ENCODE measurements at places on chromosomes 7 and 10. TPM values are rescaled to one million over a fixed set of nuclear protein-coding genes. Genes with fewer than 3 reads are reported as not detected.

DNA sequence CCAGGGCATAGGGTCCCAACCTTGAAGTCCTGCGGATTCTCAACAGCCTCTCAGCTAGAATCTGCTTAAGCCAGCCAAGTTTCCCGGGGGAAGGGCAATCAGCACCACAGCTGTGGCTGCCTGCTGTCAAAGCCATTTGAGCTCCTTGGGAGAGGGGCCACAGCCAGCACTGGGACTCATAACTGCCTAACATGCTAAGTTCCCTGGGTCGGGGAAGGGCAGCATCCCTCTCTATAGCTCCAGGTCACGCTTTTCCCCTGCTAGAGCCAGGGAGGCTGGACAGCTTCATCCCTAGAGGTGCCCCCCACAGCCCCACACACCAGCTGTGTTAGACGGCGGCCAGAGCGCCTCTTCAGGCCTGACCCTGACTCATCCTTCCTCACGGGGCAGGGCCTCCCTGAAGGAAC lies 49.6 kb upstream of the PDE1C start:
- no peak for DNase-seq

DNA sequence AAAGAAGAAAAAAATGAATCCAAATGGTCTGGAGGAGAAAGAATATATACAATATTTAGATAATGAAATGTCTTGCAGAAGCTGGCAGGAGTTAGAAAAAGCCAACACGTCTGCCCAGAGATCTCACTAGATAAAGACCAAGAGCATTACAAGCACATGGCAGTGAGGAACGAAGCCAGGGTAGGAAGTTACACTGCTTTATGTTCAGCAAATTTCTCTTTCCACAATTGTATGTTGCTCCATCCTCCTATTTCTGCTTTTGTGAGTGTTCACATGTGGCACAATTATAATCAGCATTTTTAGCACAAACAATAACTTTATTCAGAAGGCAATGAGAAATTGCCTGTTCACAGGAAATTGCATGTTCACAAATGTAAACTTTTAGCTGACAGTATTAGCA lies 53.7 kb downstream of the LRRC17 start:
- no peak for DNase-seq

- no peak for DNase-seq
Observed at GRCh38 chr7:75762350-75762917, 9.6 kb downstream of the CCL26 start.

- no peak for DNase-seq
Observed at GRCh38 chr10:94105226-94105625, 111.5 kb downstream of the PLCE1 start.

- no peak for DNase-seq
Observed at GRCh38 chr10:13396369-13396768, 48.3 kb upstream of the SEPHS1 start.

GRCh38 chr10:100969187-100970075 lies at the start of gene SEMA4G:
SEMA4G (plus strand) TSS chr10:100969504; CDS start chr10:100972913, 3,409 bp downstream.
- DNase-seq: peak; percentile 57

- DNase-seq: peak; percentile 78
Observed at GRCh38 chr7:43905956-43906330, 453 bp downstream of the URGCP start.

DNA sequence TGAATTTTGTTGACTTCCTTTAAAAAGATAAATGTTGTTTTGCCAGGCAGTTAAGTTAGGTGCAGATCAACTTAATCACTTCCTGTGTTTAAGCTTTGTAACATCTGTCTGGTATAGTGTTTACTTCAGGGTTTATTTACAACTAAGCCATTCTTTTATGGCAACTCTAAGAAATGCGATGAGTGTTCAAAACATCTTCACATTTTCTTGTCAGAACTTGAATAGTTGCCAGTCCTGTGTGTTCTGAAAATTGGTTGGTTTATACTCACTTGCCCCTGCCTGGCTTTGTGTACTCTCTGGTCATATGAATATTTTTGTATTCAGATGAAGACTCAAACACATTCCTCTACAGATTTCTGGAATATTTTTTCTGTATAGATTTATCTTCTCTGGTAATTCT lies 327.2 kb downstream of the MDFIC start:
- DNase-seq: no peak

- no peak for DNase-seq
Observed at GRCh38 chr7:111368381-111369065, 193.8 kb downstream of the IMMP2L start.

GRCh38 chr10:43372765-43373361 lies 1.4 kb downstream of the FXYD4 start:
- DNase-seq: no peak

- DNase-seq: peak; percentile 99
Observed at GRCh38 chr10:132516771-132517725, 20.5 kb upstream of the INPP5A start.

DNA sequence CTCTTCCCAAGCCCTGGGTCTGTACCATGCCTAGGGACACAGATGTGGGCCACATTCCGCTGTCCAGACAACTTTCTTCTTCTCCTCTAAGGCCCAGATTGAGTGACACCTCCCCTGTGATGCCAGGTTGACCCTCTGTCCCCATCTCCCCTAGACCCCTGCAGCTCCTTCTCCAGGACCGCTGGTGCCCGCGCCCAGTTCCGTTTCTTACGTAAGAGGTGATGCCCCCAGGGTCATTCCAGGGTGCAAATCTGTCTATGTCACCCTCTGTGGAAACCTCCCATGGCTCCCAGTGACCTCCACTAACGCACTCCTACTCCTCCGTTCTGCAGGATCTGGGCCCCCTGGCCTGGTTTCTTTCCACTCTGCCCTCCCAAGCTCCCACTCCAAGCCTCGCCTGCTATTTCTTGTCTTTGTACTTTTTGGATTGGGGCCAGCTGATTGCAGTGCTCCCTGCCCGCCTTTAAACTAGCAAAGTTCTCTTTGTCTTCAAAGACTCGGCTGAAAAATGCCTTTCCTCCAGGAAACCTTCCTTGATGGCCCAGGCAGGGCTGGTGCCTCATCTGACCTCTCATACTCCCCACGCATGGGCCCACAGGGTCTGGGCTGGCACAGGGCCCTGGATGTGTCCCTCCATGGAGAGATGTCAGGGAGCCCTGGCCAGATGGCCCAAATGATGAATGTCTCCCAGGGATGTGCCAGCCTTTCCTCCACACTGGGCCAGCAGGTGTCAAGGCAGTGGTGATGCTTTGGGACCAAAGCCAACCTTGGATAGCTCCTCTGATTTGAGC lies 21.3 kb upstream of the ELN start:
- DNase-seq: no peak

- peak; percentile 90 for DNase-seq
Observed at GRCh38 chr10:25125201-25125611, 49.6 kb upstream of the GPR158 start.

GRCh38 chr7:79414910-79415309 lies 38.6 kb downstream of the MAGI2 start:
- DNase-seq: no peak

Gene AKR1C3
- total RNA-seq: 61.8 TPM

Gene TAS2R38
- not detected for total RNA-seq

Gene TBX20
- not detected for total RNA-seq

Gene CTAGE6
- 0.13 TPM for total RNA-seq

Gene CALCR
- total RNA-seq: 5.3 TPM

Measured in kidney (tissue), 22 donors.